T-cell (primary cell): ENCODE measurements at places on chromosomes 2 and 18.
A peak's percentile ranks its signal among the peaks of the same experiment; 100 is the strongest.

- peak; percentile 20 for DNase-seq
These were observed 1.8 kb downstream of the KIF5C start for GRCh38 chr2:148876595-148877402.

GRCh38 chr2:193250389-193250788 is 1055.7 kb upstream of the TMEFF2 start:
- DNase-seq: no peak

- no peak for DNase-seq
These were observed 22.5 kb upstream of the ACYP2 start for GRCh38 chr2:54092940-54093339.

- no peak for DNase-seq
These were observed 88.5 kb downstream of the CDH2 start for GRCh38 chr18:28088477-28088876.

GRCh38 chr2:84823229-84823628 is 57.7 kb downstream of the TRABD2A start:
- DNase-seq: no peak

GRCh38 chr2:173286153-173286809 is 68.4 kb upstream of the CDCA7 start:
- no peak for DNase-seq

GRCh38 chr2:22043784-22044183 is 920.0 kb downstream of the TDRD15 start:
- DNase-seq: no peak

- peak; percentile 6 for DNase-seq
These were observed 505.4 kb downstream of the PLCL1 start for GRCh38 chr2:198309673-198310280.

- DNase-seq: no peak
These were observed 13.0 kb downstream of the PTMA start for GRCh38 chr2:231720987-231721966.

- no peak for DNase-seq
These were observed 44.1 kb downstream of the GATA6 start for GRCh38 chr18:22213333-22213973.

DNA sequence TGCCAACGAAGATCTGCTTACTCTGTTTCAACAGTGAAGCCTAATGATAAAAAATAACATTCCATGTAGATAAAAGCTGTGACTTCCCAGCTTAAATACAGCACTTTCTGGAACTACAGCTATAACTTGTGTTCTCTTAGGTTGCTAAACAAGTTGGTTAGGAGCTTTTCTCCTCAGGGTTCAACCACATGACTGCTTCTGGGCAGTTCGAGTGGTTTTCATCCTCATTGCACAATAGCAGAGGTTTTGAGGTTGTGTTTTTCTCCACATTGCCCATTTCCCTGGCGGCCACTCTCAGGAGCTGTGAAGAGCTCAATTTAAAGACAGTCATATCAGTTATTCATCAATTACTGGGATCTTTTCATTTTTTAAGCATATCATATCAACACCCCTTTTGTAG is 102.2 kb upstream of the CYP1B1 start:
- no peak for DNase-seq

- no peak for DNase-seq
These were observed 44.2 kb downstream of the TMEM37 start for GRCh38 chr2:119475857-119476244.

DNA sequence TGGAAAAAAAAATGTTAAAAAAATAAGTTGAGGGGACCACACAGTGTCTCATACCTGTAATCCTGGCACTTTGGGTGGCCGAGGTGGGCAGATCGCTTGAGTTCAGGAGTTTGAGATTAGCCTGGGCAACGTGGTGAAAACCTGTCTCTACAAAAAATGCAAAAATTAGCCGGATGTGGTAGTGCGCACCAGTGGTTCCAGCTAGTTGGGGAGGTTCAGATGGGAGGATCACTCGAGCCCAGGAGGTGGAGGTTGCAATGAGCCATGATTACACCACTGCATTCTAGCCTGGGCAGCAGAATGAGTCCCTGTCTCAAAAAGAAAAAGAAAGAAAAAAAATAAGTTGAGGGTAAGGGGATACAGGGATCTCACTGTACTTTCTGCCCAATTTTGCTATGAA is 6.1 kb upstream of the KYNU start:
- DNase-seq: no peak

- no peak for DNase-seq
These were observed 75.5 kb downstream of the DTNB start for GRCh38 chr2:25597881-25598280.
